ENCODE measurements at places on chromosomes 12 and 14.

GRCh38 chr12:47868552-47869031 is 36.2 kb downstream of the VDR start:
- DNase-seq = no peak

DNA sequence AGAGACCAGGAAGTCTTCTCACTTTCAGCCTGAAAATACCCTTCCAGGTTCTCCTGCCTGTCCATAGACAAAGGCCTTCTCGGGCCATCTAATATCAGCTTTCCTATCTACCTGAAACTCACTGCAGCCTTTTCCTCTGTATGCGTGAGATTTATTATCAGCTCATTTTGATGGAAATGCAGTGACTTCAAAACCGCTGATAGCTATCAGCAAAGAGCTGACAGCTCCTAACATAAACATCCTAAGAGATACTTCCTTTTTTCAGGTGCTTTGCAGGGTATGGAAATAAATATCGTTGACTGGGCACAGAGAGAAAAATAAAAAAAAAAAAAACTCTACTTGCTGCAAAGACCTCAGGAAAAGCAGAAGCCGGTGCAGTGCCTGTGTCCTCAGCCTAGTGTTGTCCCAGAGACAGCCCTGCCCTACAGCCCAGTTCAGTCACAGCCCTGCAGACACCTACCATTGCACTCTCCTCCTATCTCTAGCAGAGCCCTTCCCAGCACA is 215.0 kb upstream of the EGLN3 start:
- DNase-seq = no peak

- DNase-seq = no peak
Observed at GRCh38 chr12:42361909-42362646, 36.1 kb downstream of the PPHLN1 start.

DNA sequence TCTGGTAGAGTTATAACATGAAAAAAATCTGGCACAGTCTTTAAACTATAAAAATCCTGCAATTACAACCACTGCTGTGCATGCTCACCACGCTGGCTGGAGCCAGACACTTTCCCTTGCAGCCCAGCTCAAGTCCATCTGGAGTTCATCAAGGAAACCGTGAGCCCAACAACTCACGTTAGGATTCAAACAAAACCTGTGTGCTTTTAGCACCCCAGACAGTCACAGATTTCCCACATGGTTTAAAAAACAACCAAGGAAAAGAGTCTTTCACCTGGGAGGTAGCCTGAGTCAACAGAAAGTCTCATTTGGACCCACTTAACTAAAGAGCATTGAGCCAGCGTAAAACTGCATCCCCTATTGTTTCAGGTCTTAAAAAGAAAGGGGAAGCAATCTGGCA is 4.7 kb downstream of the LRIG3 start:
- peak; percentile 20 for DNase-seq

DNA sequence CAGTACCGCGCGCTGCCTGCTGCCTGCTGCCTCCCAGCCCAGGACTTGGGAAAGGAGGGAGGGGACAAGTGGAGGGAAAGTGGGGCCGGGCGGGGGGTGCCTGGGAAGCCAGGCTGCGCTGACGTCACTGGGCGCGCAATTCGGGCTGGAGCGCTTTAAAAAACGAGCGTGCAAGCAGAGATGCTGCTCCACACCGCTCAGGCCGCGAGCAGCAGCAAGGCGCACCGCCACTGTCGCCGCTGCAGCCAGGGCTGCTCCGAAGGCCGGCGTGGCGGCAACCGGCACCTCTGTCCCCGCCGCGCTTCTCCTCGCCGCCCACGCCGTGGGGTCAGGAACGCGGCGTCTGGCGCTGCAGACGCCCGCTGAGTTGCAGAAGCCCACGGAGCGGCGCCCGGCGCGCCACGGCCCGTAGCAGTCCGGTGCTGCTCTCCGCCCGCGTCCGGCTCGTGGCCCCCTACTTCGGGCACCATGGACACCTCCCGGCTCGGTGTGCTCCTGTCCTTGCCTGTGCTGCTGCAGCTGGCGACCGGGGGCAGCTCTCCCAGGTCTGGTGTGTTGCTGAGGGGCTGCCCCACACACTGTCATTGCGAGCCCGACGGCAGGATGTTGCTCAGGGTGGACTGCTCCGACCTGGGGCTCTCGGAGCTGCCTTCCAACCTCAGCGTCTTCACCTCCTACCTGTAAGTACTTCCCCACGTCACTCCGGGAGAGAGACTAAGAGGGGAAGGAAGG is at the start of gene LGR5:
Gene LGR5, plus strand, starts transcription at position 186 of the 732 bp plus-strand sequence. Its CDS starts 283 bp downstream, at position 469.
- peak; percentile 85 for DNase-seq

- DNase-seq = no peak
Observed at GRCh38 chr12:42807766-42808165, 218.2 kb upstream of the PRICKLE1 start.

DNA sequence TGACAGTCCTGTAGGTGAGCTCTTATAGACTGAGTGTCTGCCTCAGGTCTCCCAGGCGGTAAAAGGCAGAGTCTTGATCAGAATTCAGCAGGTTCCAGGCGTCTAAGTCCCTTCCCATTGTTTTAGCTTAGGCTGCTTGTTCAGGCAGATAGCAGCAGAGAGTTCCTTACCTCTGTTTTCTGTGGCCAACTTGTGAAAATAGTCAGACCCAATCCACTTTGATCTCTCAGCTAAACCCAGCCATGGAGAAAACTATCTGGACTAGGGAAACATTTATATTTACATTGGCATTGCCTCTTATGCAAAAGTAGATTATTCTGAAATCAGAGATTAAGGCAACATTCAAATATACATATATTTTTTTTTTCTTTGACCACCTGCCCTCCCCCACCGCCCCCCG is 21.4 kb downstream of the CCDC62 start:
- DNase-seq = no peak

Data from midbrain (tissue), 1 donor.